Cerebellum (tissue), 4 donors: ENCODE measurements at places on chromosomes 1 and 21. TPM values are rescaled to one million over a fixed set of nuclear protein-coding genes. Genes with fewer than 3 reads are reported as not detected.
A peak's percentile ranks its signal among the peaks of the same experiment; 100 is the strongest.

- no peak for DNase-seq
These were observed 58.1 kb downstream of the CAPZB start for GRCh38 chr1:19427087-19427781.

GRCh38 chr1:224903955-224904354 is 25.5 kb upstream of the DNAH14 start:
- DNase-seq = no peak

DNA sequence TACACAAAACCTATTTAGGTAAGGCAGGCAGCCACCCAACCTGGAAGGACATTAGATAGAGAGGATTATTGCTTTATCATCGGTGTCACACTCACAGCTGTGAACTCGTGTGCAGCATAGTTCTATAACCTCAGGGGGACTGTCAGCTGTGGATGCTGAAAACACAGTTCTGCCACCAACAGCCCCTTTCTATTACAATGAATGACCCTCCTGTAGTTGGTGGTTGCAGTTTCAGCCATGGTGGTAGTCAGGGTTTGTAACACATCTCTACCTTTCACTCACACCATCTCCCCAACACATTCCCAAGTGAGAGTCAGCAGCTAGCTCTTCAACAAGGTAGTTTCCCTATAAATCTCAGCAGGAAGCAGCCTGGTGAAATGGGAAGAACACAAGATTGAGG is 136.8 kb downstream of the ZC3H11B start:
- no peak for DNase-seq

DNA sequence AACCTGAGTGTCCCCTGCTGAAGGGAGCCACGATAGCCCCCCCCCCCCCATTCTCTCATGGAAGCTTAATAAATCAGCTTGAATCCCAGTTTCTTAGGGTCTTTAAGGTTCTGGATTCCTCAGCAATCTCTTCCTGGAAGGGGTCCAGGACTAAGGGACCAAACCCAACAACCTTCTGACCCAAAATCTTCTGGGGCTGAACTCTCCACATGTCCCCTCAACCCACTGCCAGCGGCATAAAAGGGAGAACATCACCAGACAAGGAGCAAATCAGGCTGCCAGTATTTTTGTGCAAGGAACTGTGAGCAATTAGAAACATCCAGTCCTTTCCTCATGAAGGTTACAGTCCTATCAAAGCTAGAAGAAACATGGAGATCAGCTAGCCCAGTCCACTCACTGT is 12.7 kb upstream of the LORICRIN start:
- DNase-seq = no peak

DNA sequence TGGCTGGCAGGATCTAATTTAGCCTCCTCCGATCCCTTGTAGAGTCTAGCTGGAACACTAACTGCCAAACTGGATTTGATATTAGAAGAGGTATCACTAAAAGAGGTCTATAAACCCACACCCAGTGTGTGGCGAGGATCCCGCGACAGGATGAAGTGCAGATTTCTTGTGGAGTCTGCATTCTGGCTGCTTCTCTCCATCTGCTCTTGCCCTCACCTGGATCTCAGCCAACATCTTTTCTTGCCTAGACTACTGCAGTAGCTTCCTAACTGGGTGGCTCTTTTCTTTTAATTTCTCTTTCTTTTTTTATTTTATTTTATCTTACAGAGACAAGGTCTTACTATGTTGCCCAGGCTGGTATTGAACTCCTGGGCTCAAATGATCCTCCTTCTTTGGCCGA is 48.9 kb upstream of the CAPZB start:
- DNase-seq = no peak

DNA sequence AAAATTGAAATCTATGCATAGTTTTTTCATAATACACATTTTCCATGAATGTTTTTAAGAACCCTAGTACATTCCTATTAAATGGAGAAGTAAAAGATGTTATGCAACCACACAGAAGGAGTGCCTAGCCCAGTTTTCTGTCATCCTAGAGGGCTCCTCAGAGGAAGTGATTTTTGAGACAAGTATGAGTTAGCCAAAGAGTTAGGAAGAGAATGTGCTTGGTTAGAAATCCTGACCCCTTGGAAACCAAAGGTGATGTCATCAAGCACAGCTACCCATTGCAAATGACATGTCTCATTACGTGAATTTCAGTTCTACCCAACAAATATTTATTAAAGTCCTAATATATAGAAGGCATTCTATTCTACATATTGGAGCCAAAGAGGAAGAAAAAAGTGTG is 88.9 kb upstream of the TNFSF4 start:
- DNase-seq = no peak

DNA sequence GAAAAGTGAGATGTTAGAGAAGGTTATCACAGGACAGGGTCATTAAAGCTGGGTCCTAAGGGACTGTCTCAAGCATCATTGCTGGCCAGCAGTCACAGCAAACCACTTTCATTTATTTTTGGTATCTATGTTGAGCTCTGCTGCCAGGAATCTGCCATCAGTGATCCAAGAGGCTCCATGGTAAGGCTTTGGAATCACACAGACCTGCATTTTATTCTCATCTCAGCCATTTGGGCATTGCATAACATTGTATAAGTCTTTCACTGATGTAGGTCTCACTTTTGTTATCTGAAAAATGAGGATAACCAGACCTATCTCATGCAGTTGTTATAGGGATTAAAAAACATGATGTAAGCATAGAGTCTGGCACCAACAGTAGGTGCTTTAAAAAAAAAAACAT is 77.5 kb downstream of the OMA1 start:
- DNase-seq = no peak

DNA sequence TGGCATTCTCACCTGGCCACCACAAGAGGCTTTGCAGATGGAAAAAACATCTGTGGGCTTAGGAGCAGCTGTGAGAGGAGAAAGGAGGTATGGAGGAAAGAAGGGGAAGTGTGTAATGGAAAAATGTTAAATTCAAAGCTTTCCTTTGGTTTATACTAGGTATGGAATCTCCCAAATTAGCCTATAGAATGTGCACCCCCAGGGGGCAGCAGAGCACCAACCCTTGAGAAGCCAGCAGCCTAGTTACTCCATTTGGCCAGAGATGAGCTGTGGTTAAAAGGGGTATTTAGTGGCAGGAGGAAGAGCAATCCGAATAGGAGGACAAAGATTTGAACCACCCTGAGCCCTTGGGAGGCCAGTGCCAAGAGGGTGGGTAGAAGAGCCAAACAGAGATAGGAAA is 97.5 kb upstream of the CTTNBP2NL start:
- peak; percentile 28 for DNase-seq

GRCh38 chr1:157407367-157407766 is 144.9 kb downstream of the FCRL5 start:
- no peak for DNase-seq

- DNase-seq = no peak
These were observed 11.0 kb upstream of the FCGR2A start for GRCh38 chr1:161494091-161494735.

- DNase-seq = no peak
These were observed 39.4 kb downstream of the HSF2BP start for GRCh38 chr21:43619856-43620255.

DNA sequence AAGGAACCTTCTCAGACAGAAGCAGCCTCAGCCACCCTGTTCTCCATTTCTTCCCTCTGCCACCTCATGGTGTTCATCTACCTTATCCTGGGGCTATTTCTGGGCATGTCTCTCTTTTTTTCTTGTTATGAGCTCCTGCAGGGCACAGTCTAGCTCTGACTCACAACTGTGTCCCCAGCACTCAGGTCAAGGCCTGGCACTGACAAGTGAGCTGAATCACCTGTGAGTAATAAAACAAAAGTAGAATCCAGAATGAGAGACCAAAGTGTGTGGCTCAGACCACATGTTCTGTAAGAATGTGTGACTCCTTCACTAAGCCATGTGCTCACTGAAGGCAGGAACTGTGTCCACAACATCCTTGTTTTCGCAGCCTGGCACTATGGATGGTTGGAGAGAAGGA is 23.2 kb downstream of the C1orf94 start:
- no peak for DNase-seq

- no peak for DNase-seq
These were observed 276.3 kb downstream of the FOXD2 start for GRCh38 chr1:47713975-47714767.

DNA sequence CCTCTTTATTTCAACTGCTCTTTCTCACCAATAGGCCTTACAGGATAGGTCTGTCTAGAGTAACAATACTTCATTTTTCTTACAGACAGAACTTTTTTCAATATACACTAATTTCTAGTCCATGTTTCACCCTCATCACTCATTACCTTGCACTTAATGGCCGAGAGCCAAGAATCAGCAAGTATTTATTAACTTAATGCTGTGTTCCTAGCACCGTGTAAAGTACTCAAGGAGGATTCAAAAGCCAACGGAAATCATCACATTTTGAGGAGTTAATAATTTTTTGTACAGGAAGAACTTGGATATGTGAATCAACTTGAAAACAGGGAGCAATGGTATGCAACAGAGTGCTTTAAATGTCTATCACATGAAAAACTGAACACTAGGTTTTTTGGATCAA is 102.0 kb downstream of the PTPN14 start:
- DNase-seq = no peak

Gene POLR3GL
- total RNA-seq = 5.7 TPM

GRCh38 chr1:211632117-211632807 is 43.2 kb downstream of the NEK2 start:
- no peak for DNase-seq

DNA sequence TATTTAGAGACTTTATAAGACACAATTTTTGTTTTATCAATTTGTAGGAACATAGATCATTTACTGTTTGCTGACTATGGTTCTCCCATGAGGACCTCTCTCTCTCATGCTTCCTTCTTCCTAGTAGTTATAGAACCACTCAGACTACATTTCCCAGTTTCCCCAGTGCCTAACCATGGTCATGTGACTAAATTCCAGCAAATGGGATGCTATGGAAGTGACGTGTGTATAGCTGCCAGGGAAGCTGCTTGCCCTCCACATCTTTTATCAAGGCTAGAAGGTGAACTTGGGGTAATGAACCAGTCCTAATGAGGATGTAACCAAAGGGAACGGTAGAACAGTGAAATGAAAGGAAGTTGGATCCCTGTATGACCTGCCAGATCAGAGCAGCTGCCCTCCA is 184.0 kb downstream of the MIS18A start:
- no peak for DNase-seq

Gene MPL
- total RNA-seq = not detected

Gene ZNF593OS
- 1.5 TPM for total RNA-seq

DNA sequence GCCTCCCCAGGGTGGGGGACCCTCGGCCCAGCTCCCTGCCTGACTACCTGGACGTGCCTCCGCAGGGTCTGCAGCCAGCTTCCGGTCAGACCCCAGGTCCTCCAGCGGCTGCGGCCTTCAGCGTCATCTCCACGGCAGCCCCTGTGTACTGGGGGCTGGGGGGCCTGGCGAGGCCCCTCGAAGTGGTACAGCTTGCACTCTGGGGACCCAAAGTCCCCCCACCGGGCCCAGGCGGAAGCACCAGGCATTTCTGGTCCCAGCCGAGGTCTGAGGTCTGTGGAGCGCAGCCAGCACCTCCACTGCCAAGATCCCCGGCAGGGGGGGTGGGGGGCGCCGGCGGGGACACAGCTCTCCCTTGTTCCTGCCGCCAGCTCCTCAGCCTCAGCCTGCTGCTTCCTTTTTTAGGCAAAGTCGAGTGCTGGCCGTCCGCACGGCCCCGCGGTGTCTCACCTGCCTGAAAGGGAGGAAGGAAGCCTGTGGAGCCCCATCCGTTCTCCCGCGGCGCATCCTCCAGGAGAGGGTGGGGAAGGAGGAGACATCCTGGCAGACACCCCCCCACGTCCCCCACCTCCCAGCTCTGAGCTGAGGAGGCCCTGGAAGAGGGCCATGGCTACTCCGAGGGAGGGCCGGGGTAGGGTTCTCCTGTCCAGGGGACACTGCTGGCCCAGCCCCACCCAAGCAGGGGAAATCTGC is 1.2 kb upstream of the VWA1 start:
- peak; percentile 31 for DNase-seq

Gene MSH4
- total RNA-seq = 0.73 TPM

Gene MIXL1
- total RNA-seq = 0.18 TPM

DNA sequence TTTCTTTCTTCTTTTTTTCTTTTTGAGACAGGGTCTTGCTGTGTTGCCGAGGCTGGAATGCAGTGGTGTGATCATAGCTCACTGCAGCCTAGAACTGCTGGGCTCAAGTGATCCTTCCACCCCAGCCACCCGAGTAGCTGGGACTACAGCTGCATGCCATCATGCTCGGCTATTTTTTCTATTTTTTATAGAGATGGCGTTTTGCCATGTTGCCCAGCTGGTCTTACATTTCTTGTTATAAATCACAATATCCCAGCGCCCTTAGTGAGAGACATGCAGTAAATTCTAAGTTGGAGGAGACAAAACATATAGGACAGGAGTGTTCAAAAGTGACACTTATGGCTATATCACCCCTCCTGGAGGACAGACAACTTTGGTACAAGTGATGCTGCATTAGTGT is 31.3 kb upstream of the ACTN2 start:
- no peak for DNase-seq

Gene NECTIN4
- not detected for total RNA-seq

Gene C8B
- total RNA-seq = not detected

Gene LRRC71
- 0.64 TPM for total RNA-seq

DNA sequence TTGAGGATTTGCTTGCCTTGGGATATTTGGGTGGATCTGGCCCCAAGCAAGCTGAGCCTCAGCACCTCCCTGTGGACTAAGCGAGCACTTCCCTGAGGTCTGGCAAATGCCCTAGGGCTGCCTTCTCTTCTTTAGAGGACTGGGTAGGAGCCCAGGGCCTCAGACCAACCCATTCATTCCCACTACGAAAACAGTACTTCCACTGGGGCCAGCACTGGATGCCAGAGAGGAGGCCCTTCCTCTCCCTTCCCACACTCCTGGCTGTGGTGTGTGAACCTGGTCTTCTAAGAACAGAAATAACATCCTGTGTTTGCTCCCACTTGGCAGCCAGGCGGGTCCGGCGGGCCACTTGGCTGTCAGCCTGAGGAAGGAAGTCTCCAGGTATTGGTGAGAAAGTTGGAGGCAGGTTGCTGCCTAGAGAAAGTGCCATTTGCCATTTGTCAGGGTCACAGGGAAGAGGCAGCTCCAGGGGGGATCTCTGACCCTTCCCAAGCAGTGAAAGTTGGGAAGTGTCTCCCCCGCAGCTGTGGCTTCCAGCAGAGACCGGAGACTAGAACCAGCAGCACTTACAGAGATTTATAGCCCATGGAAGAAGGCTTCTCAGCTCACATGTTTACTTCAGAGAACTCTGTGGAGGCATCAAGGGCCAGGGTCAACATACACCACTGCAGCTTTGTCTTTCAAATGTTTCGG is 323.5 kb downstream of the SIPA1L2 start:
- DNase-seq = no peak
